Astrocyte (in vitro differentiated cells and primary cell): ENCODE measurements at places on chromosomes 5 and 9.

DNA sequence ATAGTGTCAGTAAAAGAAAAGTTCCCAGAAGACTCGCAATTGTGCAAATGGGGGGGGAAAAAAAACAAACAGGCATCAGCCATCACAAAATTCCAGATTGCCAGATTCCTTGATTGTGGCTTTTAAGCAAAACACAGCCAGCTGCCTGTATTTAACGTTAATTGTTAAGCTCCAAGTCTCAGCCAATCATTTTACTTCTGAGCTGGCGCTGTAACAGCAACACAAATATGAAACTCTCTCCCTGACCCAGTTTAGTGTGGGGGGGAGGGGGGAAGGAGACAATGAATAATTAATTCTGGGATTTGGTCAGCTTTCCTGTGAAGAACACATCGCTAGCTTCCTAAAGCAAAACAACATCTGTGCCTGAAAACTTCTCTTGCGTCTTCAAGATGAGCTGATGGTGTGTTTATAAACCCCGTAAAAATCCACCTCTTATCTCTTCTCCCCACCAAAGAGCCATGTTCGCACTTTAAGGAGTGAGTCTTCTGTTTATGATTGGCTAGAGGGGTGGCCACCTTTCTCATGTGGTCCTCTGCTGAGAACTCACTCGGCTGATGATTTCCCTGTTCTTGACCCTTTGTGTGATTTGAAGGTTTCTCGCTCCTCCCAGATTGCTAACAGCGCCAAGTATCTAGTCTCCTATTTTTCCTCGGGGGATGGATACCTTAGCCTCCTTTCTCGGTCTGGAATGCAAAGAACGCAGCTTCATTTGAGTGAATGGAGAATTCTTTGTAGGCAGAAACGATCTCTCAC lies 160.2 kb upstream of the DAPK1 start:
- DNase-seq: peak; percentile 63

- no peak for DNase-seq
These were observed 167.2 kb downstream of the XRCC4 start for GRCh38 chr5:83244516-83244915.

- no peak for DNase-seq
These were observed 49.6 kb downstream of the NDST1 start for GRCh38 chr5:150557509-150557872.

GRCh38 chr5:83434946-83435345 lies 36.6 kb upstream of the VCAN start:
- no peak for DNase-seq

DNA sequence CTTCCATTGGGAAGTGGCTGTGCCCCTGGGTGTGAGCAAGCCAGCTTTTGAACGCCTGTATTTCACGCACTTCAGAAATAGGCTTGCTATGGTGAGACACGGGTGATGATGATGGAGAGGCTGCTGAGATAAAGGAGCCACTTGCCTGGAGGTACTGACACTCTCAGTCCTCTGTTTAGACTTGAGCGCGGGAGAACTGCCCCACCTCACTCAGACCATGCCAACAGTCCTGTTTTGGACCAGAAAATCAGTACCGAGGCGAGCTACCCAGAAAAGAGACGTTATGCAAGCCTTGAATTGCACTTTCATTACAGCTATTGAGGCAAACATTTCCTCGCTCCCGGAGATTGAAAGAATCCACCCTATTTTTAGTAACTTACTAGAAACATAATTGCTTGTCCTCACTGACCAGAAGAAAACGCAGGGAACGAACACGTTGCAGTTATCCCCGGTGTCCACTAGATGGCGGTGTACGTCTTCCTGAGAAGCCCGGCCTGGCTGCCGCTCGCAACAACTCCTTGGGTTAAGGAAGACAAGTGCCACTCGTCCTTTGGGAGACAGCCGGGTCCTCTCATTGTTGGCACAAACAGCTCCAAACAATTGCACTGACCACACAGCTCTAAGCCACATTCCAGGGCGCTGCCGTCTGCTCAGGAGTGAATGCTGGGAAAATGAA lies 142.4 kb downstream of the PSAT1 start:
- peak; percentile 79 for DNase-seq

- DNase-seq: no peak
These were observed 19.0 kb upstream of the GPX3 start for GRCh38 chr5:151001436-151001835.

GRCh38 chr9:79610791-79611614 lies 39.2 kb downstream of the TLE4 start:
- peak; percentile 99 for DNase-seq

GRCh38 chr5:125634216-125634835 lies 788.9 kb upstream of the GRAMD2B start:
- no peak for DNase-seq

GRCh38 chr5:125181159-125181558 lies 434.7 kb upstream of the ZNF608 start:
- DNase-seq: no peak

GRCh38 chr5:107118184-107119019 lies 552.3 kb downstream of the EFNA5 start:
- no peak for DNase-seq

- peak; percentile 76 for DNase-seq
These were observed 13.0 kb downstream of the NREP start for GRCh38 chr5:111743988-111744387.

GRCh38 chr9:92499701-92500100 lies 17.4 kb upstream of the ASPN start:
- no peak for DNase-seq

- DNase-seq: no peak
These were observed 93.2 kb upstream of the PHYKPL start for GRCh38 chr5:178325679-178326373.

DNA sequence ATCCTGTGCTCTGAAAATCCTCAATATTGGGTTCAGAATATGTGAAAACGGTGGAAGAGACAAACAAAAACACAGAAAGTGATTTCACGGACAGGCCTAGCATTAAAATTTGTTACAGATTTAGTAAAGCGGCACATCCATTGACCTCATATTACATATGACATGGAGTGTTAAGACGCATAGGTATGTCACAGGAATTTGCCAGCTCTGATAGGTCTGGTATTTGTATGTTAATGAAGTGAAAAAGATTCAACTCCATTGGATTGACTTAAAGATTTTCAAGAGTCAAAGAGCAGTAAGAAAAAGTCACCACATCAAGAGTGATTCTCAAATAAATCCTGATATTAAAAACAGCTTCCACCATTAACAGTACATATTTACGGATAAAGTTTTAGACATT lies 396.5 kb upstream of the SEMA6A start:
- DNase-seq: no peak

DNA sequence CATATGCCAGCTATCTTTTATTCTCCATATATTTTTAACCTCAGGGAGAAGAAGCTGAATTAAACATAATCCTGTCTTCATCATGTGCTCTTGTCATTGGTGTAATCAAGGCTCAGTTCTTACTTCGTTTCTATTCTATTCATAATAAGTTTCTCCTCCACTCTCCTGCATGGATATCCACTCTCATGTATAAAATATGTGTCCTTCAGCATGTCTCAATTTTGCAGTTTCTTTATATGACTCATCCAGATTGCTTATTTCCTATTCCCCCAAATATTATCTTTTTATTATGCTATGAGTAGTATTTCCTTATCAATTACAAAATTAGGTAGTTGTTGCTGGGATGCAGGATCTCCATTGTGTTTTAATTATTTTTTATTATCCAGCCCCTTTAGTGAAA lies 643.7 kb upstream of the ACO1 start:
- no peak for DNase-seq

DNA sequence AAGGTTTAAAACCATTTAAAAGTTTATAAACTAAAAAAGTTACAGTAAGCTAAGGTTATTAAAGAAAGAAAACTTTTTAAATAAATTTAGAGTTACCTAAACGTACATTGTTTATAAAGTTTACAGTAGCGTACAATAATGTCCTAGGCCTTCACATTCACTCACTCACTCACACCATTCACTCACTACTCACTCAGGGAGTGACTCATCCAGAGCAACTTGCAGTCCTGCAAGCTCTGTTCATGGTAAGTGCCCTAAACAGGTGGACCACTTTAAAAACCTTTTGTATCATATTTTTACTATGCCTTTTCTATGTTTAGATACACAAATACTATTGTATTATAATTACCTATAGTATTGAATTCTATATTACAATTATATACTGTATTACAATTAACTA lies 190.8 kb upstream of the RASA1 start:
- peak; percentile 38 for DNase-seq

DNA sequence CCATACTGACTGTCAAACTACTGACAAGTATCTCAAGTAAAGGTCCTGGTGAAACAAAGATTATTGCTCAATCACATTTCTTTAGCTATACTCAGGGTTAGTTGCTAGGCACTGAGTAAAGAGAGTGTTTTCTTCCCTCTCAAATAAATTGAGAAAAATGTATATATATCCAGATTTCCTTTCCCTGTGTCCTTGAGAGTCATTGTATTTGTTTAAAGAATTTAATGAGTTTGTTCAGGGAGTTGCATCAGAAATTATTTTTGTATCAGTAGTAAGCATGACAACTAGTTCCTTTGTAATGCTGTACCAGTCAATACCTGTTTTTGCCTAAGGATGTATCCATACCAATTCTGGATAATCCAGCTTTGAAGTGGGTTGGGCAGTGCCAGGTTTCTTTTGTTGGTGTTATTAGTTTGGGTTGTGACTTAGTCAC lies 3.2 kb upstream of the ANKHD1 start:
- DNase-seq: no peak
